ENCODE measurements at places on chromosomes 3 and 15. TPM values are rescaled to one million over a fixed set of nuclear protein-coding genes. Genes with fewer than 3 reads are reported as not detected.

GRCh38 chr3:60274646-60275045 lies 976.6 kb downstream of the FHIT start:
- no peak for DNase-seq

DNA sequence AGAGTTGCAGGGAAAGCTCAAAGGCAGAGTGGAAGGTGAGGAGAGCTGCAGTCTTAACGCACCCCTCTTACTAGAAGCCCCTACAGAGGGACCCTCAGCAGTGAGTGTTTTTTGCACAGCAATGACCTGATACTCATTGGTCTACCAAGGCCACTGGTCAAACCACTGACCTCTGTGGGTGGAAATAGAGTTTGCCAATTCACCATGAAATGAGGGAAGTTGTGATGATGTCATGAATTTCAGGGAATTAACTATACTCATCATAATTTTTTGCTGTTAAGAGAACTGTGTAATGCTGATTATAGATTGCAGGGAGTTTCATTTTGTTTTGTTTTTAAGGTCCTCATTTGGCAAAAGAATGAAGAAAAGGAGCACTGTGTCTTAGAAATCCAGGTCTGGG lies 101.7 kb upstream of the SMAD3 start:
- no peak for DNase-seq

DNA sequence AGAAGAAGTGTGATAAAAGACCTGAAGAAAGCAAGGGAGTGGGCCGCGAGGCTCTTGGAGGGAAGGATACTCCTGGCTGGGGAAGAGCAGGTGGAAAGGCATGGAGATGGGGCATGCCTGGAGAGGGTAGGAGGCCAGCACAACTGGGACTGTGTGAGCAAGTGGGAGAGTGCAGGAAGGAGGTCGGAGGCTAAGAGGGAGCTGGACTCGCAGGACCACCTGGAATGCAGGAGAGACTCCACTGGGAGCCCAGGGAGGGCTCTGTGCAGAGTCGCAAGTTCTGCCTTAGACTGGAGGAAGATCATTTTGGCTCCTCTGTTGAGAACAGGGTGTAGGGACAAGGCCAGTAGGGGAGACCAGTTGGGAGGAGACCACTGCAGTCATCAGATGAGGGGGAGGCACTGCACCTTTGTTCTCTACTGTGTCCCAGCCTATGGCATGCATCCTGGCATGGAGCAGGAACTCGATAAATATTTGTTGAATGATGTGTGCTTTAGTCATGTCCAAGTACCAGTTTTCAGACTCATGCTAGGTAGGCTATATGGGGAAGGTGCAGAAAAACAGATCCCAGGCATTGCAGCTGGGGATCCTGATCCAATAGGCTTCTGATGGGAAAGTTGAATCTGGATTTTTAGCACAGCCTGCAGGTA lies 13.7 kb downstream of the FAM107A start:
- peak; percentile 86 for DNase-seq

DNA sequence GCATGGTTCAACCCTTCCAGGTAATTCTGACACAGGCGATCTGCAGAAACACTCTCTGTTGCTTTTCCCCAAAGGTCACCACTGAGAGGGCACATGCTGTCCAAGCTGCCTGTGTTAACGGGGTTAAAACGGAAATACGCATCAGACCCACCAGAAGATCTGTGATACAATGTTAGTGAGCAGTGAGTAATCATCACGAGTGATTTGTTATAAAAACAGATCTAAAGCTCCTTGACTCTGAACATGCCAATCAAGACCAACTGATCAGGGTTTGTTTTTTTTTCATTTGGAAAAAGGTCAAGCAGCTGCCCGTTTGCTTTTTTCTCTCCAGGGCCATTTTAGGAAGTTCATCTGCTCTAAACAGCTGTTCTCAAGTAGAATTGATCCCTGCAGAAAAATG lies 43.2 kb downstream of the FGF12 start:
- no peak for DNase-seq

DNA sequence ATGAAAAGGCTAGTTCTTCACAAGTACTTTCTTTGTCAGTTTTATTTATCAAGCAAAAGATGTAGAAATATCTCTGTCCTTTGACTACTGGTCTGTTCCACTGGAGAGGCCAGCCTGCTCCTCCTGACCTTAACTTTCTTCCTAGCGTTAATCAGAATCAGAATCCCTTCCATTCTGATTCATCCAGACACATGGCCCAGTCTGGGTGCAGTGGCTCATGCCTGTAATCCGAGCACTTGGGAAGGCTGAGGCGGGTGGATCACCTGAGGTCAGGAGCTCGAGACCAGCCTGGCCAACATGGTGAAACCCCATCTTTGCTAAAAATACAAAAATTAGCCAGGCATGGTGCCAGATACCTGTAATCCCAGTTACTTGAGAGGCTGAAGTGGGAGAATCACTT lies 32.0 kb upstream of the MANF start:
- no peak for DNase-seq

GRCh38 chr3:23710555-23710954 lies 95.2 kb upstream of the UBE2E1 start:
- no peak for DNase-seq

GRCh38 chr3:171704002-171704401 lies 106.3 kb downstream of the PLD1 start:
- DNase-seq, result peak; percentile 62

GRCh38 chr15:52537459-52537858 lies 8.8 kb upstream of the MYO5A start:
- no peak for DNase-seq

MGLL gene
- 25.5 TPM for total RNA-seq

TMEM207 gene
- total RNA-seq, result not detected

- no peak for DNase-seq
Observed at GRCh38 chr3:155420881-155421486, 127.5 kb upstream of the STRIT1 start.

MAP3K13 gene
- 25.6 TPM for total RNA-seq

GREM1 gene
- total RNA-seq, result 3.7 TPM

- DNase-seq, result no peak
Observed at GRCh38 chr3:105260385-105260784, 106.3 kb upstream of the ALCAM start.

SLC2A2 gene
- not detected for total RNA-seq

TRH gene
- total RNA-seq, result not detected

DNA sequence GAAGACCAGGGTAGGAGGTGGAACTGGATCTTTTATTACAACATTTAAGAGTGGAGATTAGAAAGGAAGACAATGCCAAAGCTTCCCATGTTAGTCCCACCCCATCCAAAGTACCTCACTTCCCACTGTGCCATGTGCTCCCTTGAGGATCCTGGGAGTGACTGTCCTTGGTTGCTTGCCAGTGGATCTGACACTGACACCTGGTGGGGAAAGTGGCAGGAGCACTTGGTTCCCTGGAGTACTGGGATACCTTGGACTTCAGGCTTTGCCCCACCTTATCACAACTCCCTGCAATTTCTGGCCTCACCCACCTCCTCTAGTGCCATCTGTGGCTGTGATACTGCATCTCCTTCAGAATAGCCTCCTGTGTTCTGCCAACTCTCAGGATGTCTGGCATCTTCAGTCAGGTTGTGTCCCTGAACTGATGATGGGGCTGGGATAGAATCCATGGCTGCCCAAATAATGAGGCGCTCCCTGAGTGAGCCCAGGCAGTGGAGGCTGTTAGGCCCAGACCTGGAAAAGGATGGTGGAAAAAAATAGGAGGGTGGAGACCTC lies 1.3 kb downstream of the ELL3 start:
- peak; percentile 85 for DNase-seq

PRR20G gene
- total RNA-seq, result not detected

DNA sequence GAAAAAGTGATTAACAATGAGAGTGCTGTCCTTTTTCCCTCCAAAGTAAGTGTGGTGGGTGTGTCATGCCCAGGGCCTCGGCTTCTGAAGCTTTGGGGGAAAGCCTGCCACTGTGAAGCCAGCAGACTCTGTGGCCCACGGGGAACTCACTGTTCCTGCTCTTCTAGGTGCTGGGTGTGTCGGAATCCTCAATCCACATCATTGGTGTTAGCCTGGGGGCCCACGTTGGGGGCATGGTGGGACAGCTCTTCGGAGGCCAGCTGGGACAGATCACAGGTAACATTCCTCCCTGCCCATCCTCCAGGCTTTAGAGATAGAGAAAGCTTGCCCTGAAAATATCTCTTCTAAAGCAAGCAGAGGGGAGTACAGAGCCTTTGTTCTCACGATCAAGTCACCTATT lies 11.6 kb downstream of the PLA1A start:
- no peak for DNase-seq

GATA2 gene
- total RNA-seq, result not detected

DNA sequence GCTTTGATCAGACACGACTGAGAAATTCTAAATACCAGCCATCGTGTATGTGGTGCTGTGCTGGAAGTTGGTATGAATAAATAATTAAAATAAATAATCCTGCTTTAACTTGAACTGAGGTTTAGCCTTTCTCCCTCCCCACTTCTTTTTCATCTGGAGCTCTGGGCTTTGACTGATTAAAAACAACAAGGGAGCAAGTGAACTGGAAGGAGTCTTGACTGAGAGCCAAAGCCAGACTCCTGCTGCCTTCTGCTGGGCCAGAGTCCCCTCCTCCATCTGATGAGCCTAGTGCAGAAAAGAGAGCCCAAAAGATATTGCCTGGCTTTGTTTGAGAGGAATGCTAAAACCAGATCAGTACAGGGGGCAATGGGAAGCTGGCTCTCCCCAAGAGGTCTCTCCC lies 96.0 kb downstream of the CCNL1 start:
- DNase-seq, result no peak

NMNAT3 gene
- 3.9 TPM for total RNA-seq

- DNase-seq, result no peak
Observed at GRCh38 chr15:39736412-39737195, 46.0 kb downstream of the FSIP1 start.

DNA sequence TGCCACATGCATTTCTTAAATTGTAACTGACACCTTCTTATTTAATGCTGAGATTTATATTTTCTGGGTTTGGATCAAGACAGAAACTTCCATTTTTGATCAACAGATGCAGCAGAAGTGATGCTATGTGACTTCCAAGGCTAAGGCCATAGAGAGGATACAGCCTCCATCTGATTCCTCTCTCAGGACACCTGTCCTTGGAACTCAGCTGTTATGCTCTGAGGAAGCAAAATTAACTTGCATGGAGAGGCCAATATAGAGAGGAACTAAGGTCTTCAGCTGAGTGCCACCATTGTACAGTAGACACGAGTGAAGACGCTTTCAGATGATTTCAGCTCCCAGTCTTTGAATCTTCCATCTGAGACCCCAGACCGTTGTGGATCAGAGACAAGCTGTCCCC lies 296.9 kb upstream of the TBL1XR1 start:
- DNase-seq, result no peak

DNA sequence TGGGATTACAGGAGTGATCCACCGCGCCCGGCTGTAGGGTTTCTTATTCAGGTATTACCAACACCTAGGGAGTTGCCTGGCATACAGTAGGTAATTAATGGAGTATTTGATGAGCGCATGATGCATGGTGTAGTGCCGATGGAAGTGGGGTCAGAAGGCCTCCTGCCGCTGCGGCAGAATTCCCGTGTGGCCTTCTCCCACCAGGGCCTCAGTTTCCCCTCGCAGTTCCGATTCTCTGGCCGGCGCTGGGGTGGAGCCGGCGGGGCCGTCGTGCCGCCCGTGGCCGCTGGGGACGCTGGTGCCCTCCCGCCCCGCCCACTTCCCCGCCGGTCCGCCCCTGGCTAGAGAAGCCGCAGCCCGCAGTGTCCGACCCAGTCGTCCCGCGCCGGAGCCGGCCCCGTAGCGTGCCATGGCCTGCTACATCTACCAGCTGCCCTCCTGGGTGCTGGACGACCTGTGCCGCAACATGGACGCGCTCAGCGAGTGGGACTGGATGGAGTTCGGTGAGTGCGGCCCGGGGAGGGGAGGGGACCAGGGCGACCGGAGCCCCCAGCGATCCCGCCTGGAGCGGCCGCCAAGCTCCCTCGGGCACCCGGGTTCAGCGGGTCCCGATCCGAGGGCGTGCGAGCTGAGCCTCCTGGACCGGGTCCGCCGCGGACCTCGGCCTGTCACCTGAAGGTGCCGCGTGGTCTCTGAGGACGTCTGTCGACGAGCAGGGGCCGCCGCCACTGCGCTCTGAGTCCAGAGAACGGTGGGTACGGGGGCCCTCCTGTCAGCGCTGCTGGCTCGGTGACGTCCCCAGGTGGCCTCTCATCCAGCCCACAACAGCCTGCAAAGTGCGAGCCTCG lies at the start of gene IRAK2:
IRAK2 (plus strand) TSS at position 374 of the 848 bp plus-strand sequence; CDS start at position 410, 36 bp downstream.
- no peak for DNase-seq

DNA sequence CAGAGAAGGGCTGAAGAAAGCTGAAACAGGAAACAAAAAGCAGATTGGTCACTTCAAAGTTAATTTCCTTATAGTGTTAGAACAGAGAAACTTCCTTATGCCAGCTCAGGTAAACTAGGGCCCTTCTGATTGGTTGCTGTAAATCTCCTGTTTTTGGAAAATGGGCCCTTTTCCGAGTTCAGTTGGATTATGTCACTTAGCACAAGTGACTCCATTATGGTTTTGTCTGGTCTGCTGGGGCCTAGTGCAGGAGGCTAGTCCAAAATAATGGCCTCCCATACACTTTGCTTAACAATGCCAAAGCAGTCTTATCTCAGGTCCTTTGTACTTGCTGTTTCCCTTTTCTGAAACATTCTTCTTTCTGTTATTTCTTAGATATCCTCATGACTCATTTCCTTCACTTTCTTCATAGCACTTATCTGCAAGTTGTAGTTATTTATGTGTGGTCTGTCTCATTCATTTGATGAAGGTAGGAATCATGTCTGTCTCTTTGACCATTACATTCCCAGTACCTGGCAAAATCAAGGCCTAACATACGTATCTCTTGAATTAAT lies 7.7 kb upstream of the DCP1A start:
- peak; percentile 51 for DNase-seq

DNA sequence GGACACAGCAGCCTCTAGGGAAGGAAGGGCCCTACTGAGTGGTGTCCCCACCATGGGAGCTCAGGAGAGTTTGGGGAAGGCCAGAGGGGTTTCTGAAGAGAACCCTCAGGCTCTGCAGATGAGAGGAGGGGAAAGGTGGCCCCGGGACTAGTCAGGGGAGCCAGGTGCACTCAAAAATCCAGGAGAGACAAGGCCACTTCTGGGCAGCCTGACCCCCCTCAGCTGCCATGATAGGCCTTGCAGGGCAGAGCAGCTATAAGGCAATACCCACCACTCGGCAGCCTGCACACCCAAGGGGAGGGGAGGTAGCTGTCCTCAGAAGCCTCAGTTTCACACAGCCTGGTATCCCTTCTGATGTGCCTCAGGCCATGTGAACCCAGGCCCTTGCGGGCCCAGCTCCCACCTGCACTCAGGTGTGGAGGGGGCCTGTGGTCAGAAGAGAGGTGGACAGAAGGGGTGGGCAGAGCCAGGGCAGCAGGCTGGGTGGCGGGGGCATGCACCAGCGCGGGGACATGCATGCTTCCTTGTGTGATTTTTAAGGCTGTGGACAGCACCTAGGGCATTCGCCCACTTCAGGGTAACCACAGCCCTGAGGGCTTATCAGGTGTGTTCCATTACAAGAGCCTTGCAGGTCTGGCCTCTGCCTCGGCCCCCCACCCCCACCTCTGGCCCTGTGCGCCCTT lies 34.6 kb downstream of the SRPRB start:
- DNase-seq, result no peak
